ENCODE measurements at places on chromosomes 16 and 17.

- no peak for DNase-seq
Observed at GRCh38 chr16:50674831-50675230, 6.3 kb downstream of the SNX20 start.

GRCh38 chr16:64711596-64711995 lies 410.3 kb downstream of the CDH11 start:
- no peak for DNase-seq

DNA sequence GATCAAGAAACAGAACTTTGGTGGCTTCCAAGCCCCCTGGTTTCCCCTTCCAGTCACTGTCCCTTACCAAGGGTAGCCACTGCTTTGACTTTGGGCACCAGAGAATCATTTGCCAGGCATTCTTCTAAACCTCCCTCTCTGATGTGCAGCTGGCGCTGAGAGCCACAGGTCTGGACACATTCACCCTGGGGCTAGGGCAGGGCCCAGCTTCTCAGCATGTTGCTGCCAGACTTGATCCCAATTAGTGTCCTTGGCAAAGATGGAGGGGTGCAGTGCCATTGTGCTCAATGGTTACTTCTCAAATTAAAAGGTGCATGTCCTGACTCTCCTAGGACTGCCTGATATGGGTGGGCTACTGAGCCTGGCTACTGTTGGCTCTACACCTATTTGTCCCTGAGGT lies 7.6 kb upstream of the SLC47A2 start:
- no peak for DNase-seq

- no peak for DNase-seq
Observed at GRCh38 chr17:13770702-13771101, 169.0 kb upstream of the HS3ST3A1 start.

- DNase-seq, result no peak
Observed at GRCh38 chr16:1070084-1070863, 2.3 kb upstream of the SSTR5 start.

DNA sequence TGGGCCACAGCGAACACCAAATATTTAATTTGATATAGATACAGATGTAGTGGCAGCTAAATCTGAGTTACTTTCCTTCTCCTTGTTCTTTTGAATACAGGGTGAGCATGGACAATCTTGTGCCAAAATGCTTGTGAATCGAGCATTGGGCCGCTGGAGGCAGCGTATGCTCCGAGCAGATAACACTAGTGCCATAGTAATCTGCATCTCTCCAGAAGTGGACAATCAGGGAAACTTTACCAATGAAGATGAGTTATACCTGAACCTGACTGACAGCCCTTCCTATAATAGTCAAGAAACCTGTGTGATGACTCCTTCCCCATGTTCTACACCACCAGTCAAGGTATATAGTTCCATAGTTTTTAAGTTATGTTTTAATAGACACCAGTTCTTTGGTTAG lies 21.2 kb upstream of the BCAS3 start:
- DNase-seq, result no peak

DNA sequence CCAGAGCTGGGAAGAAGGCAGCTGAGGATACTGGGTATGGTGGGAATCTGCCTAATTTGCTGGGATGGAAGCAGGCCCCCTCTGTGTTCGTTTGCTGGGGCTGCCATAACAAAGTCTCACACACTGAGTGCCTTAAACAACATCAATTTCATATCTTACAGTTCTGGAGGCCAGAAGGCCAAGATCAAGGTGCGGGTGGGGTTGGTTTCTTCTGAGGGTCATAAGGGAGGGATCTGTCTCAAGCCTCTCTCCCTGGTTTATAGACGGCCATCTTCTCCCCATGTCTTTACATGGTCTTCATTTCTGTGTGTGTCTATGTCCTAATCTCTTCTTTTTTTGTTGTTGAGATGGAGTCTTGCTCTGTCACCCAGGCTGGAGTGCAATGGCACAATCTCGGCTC lies 35.8 kb downstream of the GDE1 start:
- DNase-seq, result no peak

- no peak for DNase-seq
Observed at GRCh38 chr16:71421911-71422310, 19.9 kb downstream of the TLE7 start.

DNA sequence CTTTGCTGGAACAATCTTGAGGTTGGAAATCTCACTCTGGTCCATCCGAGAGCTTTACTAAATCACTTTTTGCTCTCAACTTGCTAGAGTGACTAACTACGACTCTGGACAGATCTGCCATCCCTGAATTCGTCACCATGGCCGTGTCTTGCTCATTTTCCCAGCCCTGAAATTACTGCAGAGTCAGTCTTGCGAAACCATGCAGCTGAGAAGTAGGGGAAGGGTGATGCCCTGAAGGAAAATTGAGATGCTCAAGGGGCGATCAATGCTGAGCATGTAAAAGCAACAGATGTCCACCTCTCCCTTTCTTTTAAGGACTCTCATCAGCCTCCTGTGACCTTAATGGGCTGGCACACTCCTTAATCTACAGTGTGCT lies 18.8 kb downstream of the PCTP start:
- peak; percentile 75 for DNase-seq

DNA sequence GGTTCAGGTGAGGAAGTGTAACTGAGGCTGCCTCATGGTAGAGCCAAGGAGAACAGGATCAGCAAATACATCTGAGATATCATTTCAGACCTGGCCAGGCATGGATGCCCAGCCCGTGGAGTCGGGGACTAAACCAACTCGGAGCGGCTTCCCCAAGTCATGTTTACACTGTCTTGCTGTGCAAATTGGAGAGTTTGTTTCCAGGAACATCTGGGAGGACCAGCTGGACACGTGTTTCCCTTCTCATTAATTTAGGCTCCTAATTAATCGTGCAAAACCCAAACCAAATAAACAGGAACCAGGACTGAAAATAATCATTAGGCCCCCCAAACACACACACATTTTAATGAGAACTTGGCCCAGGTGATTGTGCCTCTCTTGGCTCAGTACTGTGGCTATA lies 70.9 kb upstream of the SALL1 start:
- no peak for DNase-seq

- DNase-seq, result no peak
Observed at GRCh38 chr16:56414366-56414765, 11.0 kb downstream of the AMFR start.

GRCh38 chr16:26195225-26195624 lies 503.5 kb downstream of the HS3ST4 start:
- no peak for DNase-seq

- peak; percentile 42 for DNase-seq
Observed at GRCh38 chr16:86306811-86307513, 203.4 kb upstream of the FOXF1 start.

DNA sequence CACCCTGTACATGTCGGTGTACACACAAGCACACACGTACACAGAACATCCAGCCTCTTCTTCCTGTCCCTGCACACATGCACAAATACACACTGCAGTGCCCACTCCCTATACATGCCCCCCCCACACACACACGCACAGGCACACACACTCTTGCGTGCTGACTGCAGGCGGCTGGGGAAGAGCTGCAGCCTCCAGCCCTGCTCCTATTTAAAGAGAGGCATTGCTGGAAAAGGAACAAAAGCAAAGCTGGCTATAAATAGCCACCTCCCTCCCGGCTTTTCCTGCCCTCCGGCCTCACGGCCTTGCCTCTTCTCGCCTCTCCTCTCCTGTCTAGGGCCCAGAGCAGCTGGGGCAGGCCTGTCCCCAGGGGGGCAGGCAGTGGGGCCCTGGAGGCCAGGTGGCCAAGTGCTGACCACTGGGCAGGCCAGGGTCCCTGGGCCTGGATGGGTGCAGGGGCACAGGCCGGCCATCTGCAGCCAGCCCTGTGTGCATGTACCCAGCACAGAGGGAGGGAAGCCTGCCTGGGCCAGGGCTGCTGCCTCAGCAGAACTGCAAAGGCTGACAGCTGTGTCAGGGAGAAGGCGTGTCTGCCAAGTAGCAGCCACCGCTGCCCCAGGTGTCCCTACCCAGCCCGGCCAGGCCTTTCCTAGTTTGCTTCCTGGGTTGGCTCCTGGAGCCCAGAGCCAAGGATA lies 25.4 kb downstream of the RTN4RL1 start:
- no peak for DNase-seq

- DNase-seq, result no peak
Observed at GRCh38 chr16:12724226-12724625, 79.5 kb downstream of the CPPED1 start.

GRCh38 chr16:2205967-2206313 lies 686 bp downstream of the MLST8 start:
- no peak for DNase-seq

DNA sequence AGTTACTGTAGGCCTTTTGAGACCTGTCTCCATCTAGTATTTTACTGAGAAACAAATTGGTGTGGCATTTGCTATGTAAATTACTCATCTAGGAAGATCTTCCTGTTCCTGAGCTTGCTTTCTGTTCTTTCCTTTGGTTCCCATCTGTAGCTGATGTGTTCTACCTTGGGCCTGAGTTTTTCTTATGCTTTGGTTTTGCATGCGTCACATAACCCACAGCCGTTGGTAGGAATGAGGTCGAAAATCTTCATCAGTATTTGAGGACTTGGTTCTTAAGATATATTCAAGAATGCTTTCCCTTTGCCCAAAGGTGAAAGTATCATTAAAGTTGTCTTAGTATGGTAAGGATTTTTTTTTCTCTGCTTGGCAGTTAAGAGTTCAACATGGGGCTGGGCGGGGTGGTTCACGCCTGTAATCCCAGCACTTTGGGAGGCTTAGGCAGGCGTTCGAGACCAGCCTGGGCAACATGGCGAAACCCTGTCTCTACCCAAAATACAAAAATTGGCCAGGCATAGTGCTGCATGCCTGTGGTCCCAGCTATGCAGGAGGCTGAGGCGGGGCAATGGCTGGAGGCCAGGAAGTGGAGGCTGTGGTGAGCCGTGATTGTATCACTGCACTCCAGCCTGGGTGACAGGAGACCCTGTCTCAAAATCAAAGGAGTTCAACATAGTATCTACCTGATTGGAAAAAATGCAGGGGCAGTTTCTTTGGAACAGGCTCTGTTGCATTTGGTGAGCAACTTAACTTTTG lies 28.8 kb downstream of the IST1 start:
- no peak for DNase-seq

DNA sequence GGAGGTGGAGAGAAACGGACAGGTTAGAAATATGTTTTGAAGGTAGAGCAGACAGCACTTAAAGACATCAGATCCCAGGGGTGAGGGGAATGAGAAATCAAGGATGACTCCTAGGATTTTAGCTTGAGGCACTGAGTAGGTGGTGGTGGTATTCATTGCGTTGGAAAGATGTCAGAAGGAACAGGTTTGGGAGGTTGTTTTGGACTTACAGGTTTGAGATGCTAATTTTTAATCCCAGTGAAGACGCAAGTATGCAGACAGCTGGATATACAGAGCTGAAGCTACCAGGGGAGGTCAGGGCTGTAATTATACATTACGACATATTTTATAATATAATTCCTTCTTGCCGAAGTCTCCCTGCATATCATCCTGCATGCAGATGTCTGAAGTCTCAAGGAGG lies 433.3 kb downstream of the XYLT1 start:
- DNase-seq, result no peak

DNA sequence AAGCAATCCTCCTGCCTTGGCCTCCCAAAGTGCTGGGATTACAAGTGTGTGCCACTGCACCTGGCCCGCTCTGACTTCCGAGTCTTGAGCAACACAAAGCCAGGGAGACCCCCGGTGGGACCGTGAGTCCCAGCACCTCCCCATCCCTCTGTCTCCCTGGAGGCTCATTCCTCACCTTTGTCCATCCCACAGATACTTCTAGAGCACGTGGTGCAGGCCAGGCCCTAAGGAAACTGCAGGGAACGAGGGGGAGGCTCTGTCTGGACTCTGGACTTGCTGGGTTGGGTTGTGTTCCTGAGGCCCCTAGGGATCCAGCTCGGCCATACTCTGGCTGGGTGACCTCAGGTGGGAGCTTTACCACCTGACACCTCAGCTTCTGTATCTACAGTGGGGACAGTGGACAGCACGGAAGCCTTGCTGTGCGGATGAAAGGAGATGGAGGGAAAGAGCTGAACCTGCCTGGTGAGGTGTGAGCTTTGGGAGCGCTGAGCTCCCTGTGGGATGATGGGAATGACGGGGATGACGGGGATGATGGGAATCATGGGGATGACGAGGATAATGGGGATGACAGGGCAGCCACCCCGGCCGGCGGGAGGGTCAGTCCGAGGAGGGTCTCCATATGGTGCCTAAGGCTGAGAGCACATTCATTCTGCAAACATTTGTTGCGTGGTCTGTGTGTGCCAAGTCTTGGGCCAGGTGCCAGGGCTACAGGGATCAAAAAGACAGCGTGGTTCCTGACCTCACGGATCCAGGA lies 26.6 kb downstream of the C16orf74 start:
- DNase-seq, result no peak

GRCh38 chr16:85917012-85917411 lies 18.1 kb downstream of the IRF8 start:
- no peak for DNase-seq
